ENCODE measurements at places on chromosomes 5 and 9.

GRCh38 chr9:107597743-107598217, 108.2 kb upstream of the KLF4 start:
- no peak for DNase-seq

- DNase-seq, result no peak
Observed at GRCh38 chr9:138051586-138052321, 174.2 kb downstream of the CACNA1B start.

DNA sequence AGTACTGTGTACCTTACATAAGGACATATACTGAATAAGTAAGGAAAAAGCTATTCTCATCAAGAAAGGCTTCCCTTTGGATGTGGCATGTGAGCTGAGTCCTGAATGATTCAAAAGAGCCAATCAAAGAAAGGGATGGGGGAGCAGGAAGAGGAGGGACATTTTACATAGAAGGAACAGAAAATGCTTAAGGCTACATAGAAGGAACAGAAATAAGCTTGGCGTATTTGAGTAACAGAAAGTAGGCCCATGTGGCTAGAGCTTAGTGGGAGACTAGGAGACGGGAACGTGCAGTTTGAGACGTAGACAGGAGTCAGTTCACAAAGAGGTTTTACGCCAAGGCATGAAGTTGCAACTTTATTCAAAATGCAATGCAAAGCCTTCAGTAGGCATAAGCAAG, 126.3 kb downstream of the CEMIP2 start:
- no peak for DNase-seq

GRCh38 chr9:127550751-127551150, 61.3 kb upstream of the STXBP1 start:
- DNase-seq, result no peak

DNA sequence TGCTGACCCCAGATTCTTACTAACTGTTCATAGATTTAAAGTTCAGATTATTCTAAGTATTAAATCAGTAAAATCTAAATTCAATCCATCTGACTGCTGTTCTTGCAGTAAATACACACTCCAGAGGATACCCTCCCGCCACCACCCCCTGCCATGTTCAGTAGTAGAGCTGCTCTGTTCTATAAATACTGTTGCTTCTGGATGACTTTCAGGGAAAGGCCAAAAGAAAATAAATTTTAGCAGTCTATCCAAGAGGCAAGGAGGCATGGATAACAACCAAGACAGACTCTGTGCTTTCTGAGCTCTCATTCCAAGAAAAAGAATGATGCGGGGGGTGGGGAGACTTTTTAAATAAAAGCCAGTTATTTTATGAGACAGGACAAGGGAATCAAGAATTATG, 115.1 kb downstream of the ADAMTS6 start:
- DNase-seq, result no peak

- DNase-seq, result peak; percentile 55
Observed at GRCh38 chr5:131644822-131645221, 9.8 kb upstream of the RAPGEF6 start.

Data from ELR (cell line).